Stimulated activated CD8-positive, alpha-beta memory T cell treated with anti-CD3 and anti-CD28 coated beads, Interleukin-2, amount 100 ng/mL, for 1 hour (primary cell): ENCODE measurements at places on chromosomes 7 and 10.

DNA sequence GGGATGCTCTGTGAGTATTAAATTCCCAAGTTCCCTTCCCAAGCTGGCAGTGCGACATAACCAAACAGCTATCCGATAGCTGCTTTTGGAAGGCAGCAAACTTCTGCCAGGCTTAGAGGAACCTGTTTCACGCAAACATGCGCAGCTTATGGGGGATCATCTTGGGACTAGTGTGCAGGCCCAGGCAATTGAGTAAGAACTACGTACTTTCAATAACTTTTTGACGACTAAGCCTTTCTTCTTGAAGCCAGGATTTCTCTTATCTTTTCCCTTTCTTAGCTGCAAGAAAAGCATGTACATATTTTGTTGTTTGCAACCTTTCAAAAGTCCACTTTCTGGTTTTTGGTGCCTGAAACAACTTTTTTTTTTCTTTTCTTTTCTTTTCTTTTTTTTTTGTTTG lies 28.7 kb upstream of the SEPHS1 start:
- no peak for DNase-seq

DNA sequence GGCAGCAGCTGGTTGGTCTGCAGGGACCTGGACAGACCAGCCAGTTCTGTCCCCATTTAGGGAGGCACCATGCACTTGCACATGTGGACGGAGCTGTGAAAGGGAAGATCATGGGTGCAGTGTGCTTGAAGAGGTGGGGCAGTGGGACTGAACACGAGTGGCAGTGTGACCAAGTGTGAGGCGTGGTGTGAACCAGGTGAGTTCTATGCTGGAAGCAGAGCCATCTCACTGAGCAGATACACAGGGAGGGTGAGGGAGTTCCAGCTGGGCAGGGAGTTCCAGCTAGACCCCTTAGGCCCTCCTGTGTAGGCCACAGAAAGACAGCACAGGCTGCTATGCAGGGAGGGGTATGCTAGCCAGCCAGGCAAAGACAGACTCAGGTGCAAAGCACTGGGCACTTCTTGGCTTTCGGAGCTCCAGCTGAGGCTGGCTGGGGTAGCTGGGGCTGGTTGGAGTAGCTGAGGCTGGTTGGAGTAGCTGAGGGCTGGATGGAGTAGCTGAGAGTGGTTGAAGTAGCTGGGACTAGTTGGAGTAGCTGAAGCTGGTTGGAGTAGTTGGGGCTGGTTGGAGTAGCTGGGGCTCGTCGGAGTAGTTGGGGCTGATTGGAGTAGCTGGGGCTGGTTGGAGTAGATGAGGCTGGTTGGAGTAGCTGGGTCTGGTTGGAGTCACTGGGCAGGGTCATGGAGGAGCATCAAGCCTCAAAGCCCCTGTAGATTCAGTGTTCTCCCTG lies 90.9 kb downstream of the HIP1 start:
- DNase-seq = no peak

DNA sequence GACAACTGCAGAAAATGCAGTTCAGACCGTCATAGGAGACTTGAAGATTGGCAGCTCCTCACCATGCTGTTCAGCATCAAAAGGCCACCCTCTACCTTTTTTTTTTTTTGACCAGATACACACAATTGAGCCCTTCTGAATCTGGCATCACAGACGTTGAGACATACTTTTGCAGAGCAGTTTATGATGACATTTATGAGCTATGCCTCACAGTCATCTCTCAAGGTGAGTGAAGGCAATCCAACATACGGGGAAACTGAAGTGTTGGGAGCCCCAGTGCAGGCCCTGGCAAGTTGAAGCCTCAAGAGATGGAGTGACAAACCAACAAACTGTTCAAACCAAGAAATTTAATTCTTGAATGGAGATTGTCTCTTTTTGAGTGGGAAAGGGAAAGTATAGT lies 83.6 kb upstream of the DLX6 start:
- no peak for DNase-seq

GRCh38 chr7:3998060-3998459 lies 684.0 kb upstream of the FOXK1 start:
- DNase-seq = no peak

DNA sequence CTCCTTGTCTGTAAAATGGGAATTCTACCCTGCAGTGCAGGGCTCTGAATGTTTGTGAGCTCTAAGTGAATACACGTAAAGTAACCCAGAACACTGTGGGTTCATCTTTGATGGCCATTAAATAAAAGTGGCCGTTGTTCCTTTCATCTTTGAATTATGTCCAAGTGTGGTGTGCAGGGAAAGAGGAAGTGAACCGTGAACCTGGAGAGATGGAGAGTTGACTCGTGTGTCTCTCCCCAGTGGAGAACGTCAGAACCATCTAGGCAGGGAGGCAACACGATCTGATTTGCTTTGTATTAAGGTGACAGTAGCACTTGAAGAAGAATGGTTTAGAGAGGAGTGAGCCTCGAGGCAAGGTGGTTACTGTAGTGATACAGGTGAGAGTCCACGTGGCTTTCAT lies 93.5 kb upstream of the GJD4 start:
- no peak for DNase-seq

DNA sequence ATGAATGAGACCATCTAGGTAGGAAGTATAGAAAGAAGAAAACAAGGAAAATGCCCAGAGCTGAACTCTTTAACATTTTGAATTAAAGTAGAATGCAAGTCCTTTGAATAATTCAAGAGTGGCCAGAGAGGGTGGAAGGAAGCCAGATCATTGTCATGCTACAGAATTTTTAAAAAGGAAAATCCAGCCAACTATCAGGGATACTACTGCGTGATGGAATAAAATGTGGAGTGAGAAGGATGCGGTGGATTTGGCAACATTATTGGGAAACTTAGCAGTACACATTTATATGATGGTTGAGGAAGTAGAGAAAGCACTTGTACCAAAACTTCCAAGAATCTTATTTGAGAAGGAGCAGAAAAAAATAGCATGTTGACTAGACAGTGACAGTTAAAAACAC lies 261.6 kb downstream of the GPR158 start:
- DNase-seq = no peak

- no peak for DNase-seq
These were observed 349.5 kb upstream of the ZNF32 start for GRCh38 chr10:43998021-43998809.

DNA sequence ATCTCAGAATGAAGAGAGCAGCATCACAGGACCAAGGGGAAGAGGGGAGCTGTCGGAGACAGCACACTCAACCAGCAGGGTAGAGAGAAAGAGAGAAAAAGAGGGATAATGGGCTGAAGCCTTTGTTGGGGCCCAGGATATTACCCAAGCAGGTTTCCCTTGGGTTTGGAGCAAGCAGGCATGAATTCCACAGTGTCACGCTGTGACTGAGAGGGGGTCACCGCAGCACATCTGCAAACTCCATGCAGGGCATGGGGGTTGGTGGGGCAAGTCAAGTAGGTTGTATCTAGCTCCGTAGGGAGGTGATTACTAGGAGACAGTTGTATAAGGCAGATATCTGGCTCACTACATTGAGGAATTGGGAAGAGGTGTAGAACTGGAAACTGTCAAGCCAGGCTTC lies 42.2 kb upstream of the SEMA3E start:
- no peak for DNase-seq

- DNase-seq = no peak
These were observed 38.2 kb downstream of the GSDME start for GRCh38 chr7:24718977-24719491.

DNA sequence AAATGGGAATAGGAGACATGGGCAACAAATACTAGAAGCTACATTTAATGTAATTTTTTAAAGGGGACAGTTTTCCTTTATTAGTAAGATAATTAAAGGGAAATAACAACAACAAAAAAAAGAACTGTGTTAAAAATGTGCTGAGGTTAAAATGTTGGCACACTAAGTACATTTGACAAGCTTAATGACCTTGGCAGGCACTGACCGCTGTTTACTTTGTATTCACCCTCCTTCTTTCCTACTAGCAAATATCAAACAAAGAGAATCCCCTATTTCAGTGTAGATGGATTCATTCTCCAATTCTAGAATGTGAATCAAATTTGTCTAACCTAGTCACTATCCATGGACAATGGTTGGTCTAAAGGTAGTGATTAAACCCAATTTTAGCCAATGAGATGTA lies 77.5 kb upstream of the TOMM7 start:
- no peak for DNase-seq

DNA sequence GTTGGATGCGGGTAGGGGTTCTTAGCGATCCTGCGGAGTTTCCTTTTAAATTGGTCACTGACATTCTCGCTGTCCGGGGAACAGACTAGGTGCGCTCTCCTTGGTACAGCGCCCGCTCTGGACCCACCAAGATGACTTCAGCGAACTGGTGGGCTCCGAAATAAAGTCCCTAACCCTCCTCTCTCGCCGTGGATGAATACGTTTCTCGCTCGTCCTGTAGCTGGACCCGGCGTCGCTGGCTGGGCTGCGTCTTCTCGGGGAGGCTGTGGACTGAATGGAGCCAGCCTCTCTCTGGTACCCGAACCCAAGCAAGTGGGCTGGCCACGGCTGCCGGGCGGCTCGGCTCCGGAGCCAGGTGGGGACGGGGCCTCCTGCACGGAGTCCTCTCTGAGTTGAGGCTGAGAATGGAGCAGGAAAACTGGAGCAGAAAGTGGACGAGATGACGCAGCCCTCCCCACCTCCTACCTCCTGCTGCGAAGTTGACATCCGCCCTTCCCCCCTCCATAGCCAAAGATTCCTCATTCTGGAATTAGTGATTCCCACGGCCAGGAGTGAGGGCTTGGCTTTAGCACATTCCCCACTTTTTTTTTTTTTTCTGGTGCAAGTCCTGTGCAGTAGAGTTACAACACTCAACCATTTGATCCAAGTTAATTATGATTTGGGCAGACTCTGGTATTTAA lies 1.5 kb downstream of the UNC5B start:
- DNase-seq = no peak

DNA sequence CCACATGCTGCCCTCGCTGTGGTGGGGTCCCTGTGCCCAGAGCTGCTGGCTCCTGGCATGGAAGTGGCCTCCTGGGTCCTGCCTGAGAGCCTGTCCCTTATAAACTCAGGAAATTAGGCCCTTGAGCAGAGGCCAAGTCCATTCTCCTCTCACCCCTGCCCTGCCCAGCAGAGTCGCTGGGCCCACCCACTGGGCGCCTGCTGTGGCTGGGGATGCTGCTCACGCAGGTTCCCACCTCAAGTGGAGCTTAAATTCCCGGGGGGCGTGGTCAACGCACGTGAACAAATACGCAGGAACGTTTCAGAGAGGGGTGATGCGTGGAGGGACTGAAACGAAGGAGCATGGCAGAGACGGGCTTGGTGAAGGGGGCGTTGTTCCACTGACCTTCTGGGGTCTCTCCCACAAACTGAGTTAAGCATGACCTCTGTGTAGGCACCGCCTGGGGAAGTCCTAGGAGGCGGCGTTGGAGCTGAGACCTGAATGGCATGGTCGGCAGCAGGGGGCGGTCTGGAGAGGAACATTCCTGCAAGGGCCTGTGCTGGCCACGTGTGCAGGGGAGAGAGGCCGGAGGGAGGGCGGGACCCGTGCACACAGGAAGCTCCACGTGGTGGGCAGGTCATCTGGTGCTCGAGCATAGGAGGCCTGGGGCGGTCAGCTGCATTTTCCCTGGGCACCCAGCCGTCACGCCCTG lies 27.9 kb downstream of the FAM20C start:
- DNase-seq = no peak

GRCh38 chr7:158024881-158025280 lies 562.7 kb downstream of the PTPRN2 start:
- DNase-seq = no peak

- no peak for DNase-seq
These were observed 15.3 kb downstream of the AOC1 start for GRCh38 chr7:150867605-150868004.

GRCh38 chr10:59648711-59649201 lies 60.9 kb downstream of the SLC16A9 start:
- DNase-seq = no peak

DNA sequence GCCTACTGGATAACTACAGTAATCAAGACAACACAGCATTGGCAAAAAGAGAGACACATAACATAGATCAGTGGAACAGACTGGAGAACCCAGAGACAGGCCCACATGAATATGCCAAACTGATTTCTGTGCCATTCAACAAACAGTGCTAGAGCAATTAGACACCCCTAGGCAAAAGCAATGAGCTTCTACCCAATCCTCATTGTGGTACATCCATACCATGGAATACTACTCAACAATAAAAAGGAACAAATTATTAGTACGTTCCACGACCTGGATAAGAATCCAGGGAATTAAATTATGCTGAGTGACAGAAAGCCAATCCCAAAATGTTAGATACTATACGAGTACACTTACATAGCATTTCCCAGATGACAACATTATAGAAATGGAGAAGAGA lies 2.8 kb upstream of the SVIL start:
- no peak for DNase-seq

DNA sequence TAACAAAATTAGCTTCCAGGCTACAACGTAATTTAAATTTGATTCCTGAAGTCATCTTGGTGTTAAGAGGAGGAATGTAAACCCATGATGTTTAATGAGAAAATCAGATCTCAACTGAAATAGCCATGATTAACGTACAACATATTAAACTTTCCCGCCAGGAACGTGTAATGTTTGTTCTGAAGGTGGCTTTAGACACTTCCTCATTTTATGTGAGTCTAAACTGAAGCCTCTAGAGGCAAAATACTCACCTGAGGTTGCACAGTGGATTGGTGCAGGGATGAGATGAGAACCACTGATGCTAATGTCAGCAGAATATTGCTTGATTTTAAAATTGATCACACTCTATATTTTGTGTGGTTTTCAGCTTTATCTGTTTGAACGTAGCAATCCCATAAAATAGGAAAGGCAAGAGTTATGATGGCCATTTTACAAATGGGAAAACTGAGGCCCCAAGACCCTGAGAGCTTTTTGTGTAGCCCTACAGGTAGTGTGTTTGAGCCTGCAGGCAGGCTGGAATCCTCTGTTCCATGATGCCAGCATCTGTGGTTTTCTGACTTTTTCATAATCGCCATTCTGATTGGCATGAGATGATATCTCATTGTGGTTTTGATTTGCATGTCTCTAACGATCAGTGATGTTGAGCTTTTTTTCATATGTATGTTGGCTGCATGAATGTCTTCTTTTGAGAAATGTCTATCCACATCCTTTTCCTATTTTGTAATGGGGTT lies 243.7 kb upstream of the BMPER start:
- DNase-seq = no peak

DNA sequence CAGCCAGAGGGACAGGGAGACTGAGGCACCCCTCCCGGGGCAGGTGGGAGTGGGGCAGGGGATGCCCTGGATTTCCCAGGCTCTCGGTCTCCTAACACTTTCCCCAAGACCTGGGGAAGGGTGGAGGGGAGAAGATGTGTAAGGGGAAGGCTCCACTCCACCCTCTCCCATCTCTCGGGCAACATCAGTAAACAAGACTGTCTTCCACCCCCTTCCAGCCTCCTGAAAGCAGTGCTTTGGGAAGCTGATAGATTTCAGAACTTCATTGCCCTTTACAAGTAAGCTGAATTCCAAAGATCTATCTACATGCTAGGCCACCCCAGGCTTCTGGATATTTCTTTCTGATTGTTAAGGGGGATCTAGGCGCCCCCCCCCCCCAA lies 3.7 kb downstream of the FLNC start:
- no peak for DNase-seq

GRCh38 chr7:1598286-1598685 lies 28.5 kb upstream of the PSMG3 start:
- DNase-seq = no peak

- DNase-seq = no peak
These were observed 373.2 kb upstream of the PODXL start for GRCh38 chr7:131929632-131930031.

- DNase-seq = no peak
These were observed 128.7 kb downstream of the AGMO start for GRCh38 chr7:15433151-15433550.
